Kasumi-1 (cell line): ENCODE measurements at places on chromosomes 1 and 21.

- DNase-seq, result no peak
These were observed 49.9 kb downstream of the DISC1 start for GRCh38 chr1:231676487-231676886.

DNA sequence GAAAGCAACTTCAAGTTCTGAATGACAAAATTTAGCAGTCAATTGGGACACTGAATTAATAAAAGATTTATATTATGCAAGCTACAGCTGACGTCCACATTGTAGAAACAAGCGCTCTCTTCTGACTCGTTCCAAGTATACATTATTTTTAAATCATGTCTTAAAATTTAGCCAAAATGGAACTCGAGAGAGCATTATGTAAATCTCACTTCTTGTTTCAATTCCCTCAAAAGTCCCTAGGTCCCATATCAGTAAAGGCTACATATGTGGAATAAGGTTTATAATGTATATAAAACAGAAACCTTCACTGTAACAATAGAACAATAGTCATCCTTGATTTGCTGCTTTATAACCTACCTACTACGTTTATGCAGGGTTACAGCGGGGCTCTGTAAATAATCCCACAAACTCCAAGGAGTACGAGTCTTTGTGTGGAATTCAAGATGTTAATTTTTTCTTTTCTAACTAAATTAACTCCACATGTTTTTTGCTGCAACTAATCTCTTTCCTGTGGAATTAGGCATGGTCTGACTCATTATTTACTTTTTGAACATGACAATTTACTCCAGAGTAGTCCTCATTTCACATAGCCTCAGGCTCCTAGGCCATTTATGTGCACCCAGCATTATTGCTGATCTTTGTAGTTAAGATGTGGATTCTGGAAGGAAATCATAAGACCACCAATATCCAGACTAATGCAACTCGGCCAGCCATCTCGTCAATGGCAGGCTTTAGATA, 785.1 kb downstream of the LTN1 start:
- no peak for DNase-seq

DNA sequence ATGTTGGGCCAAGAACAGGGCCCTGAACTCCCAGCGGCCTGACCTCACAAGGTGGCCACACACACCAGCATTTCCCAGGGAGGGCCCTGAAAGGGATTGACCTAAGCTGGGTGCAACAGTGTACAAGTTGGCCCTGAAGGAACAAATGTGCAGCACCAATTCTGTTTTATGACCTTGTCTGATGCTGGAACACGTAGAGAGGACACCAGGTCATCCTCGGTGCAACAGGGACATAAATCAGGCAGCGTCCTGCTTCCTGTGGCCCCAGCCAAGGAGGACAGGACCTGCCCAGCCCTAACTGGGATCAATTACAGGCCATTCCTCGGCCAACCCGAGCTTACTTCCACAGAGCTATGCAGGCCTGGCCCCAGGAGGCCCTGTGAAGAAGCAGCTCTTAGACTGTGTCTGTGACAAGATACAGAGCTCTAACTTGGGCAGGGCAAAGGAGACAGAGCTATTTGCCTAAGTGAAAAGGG, 12.8 kb upstream of the PHC2 start:
- DNase-seq, result no peak

- no peak for DNase-seq
These were observed 274.5 kb downstream of the VAV3 start for GRCh38 chr1:107690491-107690890.

- no peak for DNase-seq
These were observed 74.6 kb downstream of the RUNX3 start for GRCh38 chr1:24855474-24855873.

- DNase-seq, result no peak
These were observed 57.8 kb upstream of the CACNA1E start for GRCh38 chr1:181425566-181425965.

GRCh38 chr1:10160907-10161490, 49.4 kb upstream of the KIF1B start:
- no peak for DNase-seq

GRCh38 chr1:235077571-235078479, 50.8 kb downstream of the TOMM20 start:
- DNase-seq, result no peak

- DNase-seq, result no peak
These were observed 18.7 kb downstream of the NDC1 start for GRCh38 chr1:53819387-53819786.
